ENCODE measurements at places on chromosomes 6 and 20.

DNA sequence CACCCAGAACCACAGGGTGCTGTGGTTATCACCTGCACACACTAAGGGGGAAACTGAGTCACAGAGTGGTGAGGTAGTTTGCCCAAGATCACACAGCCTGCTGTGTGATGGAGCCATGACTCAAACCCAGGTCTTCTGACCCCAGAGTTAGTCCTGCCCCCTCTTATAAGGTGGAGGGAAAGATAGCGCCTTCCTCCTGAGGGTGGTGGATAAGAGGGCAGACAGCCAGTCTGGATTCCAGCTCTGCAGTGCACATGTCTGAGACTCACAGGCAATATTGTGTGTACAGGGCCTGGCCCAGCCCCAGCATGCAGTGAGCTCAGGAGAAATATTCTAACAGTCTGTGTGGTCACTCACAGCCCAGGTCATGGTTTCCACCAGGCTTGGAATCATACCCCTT is 393.7 kb downstream of the CDH4 start:
- no peak for DNase-seq

DNA sequence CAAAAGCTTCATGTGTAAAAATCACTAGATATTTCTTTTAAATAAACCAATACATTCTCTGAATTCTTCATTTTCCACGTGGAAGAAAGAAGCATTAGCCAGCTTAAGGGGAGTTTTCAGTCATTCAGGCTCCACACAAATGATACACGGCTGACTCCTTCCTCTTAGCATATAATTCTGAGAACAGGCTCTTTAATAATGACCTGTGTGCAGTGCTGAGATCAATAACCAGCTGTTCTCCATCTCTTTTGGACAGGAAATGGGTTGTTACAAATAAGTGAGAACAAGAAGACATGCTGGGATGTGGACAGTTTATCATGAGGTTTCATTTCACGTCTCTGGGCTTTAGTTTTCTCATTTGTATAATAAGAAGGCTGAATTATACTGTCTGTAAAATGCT is 146.9 kb upstream of the C6orf118 start:
- DNase-seq = no peak

DNA sequence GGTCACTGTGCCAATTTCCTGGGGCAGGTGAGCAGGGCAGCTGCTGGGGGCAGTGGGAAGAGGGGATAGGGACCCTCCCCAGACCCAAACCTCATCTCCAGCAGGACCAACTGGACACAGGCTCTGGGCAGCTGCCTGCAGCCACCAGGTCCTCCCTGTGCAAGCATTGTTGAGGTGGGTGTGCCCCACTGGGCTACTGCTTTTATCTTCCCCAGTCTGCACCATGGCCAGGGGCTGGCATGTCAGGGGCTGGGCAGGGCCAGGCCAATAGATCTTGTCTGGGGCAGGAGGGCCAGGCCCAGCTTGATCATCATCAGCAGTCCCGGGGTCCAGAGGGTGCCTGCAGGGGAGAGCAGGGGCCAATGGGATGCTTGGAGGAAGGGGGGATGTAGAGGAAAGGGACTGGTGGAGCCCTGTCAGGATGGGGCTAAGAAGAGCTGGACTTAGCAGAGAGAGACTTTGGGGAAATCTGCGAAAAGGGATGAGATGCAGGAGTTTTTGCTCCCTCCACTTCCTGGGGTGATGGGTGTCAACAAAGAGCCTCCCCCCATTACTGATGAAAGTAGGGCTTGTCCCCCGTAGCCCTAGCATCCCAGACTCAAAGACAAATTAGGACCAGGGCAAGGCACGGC is 5.7 kb downstream of the EBF4 start:
- DNase-seq = no peak

GRCh38 chr6:44010411-44011349 is 116.6 kb downstream of the MRPL14 start:
- no peak for DNase-seq

DNA sequence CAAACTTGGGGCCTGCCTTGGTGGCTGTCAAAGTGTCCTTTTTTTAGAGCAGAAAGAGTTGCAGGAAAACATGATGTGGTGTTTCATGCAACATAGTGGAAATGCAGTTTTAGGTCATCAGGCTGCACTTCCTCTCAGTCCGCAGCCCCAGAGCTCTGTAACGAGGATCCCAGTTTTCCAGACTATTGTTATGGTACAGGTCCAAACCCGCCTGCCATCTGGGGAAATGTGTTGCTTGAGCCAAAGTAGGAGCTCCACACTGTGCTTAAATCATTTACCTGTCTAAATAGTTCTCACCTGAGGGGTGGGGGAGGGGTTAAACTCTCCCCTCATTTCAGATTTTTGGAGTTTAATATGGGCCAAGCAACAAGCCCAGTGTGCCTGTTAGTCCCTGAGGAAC is 59.8 kb downstream of the GOPC start:
- DNase-seq = no peak

- no peak for DNase-seq
These were observed 627.9 kb downstream of the PRKN start for GRCh38 chr6:162099685-162100084.

DNA sequence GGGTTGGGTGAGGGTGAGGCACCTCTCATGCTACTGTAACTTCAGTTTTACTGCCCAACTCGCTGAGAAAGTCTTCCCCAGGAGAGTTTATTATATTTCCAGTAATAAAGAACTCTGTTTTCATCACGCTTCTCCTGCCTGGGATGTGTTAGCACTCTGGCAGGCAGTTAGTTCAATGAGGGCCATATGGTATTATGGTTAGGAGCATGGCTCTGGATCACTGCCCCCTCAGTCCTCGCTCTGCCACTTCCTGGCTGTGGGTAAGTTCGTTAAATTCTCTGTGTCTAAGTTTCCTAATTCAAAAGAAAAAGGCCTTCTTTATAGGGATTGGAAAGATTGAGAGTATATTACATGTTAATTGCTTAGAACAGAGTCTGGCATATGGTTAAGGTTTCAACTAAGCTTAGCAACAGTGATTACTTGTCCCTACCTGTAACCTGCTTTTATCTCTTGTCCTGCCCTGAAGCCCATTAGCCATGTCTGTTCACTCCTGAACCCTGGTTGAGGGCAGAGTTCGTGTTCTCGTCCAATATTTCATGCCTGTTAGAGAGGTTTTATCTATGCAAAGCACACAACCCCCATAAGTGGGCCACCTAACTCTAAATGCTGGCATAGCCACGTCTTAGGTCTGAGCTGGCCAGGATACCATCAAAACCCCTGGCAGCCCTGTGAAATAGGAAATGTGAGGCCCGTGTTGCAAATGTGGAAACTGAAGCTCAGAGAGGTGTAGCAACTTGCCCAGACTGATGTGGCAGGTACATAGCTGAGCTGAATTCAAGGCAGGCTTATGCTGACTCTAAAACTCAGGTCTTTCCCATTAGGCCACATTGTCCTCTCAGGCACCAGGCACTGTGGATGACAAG is 342.5 kb upstream of the JARID2 start:
- no peak for DNase-seq

GRCh38 chr20:8464368-8464767 is 332.3 kb downstream of the PLCB1 start:
- DNase-seq = no peak

DNA sequence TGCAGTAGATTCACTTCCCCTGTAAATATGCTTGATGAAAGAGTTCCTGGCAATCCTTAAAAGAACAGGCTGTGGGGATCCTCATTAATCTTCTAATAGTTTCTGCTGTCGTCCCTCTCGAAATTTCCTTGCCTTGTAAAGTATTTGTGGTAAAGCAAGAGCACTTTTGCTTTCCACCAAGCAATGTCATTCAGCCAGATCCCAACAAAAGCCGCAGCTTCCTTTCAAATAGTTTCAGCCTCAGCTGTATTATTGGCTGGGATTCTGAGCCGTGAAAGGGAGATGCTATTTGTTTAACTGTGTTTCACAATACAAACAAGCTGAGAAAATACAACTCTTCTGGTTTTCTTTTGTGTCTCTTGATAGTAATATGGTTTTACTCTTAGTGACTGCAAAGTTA is 48.9 kb upstream of the EPHA7 start:
- DNase-seq = no peak
